Pancreas (tissue), 10 donors: ENCODE measurements at places on chromosomes 6 and 20. TPM values are rescaled to one million over a fixed set of nuclear protein-coding genes. Genes with fewer than 3 reads are reported as not detected.

DNA sequence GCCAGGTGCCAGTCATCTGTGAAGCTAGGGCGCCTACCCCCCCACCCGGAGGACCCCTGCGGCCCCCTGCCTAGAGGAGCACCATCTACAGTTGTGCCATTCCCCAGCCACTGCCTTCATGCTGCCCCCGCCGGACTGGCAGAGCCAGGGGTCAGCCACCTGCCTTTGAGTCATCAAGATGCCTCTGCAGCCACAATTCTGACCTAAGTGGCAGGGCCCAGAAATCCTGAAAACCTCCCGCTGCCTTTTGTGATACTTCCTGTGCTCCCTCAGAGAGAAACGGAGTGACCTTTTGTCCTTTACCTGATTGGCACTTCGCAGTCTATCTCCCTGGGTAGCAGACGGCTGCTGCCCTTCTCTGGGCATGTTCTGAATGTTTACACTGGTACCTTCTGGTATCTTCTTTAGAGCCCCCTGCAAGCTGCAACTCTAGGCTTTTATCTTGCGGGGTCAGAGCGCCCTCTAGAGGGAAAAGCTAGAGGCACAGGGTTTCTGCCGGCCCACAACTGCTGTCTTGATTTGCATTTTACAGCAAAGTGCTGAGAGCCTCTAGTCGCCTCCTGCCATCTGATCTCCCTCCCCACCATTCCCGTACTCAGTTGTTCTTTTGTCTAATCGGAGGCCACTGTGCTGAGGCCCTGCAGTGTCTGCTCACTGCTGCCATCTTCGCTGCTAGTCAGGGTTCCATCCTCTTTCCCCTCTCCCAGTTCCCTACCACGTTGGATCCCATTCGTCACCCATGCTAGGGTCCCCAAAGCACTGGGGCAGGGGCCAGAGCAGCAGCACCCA, 26.9 kb downstream of the SPATA2 start:
- DNase-seq, result peak; percentile 71

DNA sequence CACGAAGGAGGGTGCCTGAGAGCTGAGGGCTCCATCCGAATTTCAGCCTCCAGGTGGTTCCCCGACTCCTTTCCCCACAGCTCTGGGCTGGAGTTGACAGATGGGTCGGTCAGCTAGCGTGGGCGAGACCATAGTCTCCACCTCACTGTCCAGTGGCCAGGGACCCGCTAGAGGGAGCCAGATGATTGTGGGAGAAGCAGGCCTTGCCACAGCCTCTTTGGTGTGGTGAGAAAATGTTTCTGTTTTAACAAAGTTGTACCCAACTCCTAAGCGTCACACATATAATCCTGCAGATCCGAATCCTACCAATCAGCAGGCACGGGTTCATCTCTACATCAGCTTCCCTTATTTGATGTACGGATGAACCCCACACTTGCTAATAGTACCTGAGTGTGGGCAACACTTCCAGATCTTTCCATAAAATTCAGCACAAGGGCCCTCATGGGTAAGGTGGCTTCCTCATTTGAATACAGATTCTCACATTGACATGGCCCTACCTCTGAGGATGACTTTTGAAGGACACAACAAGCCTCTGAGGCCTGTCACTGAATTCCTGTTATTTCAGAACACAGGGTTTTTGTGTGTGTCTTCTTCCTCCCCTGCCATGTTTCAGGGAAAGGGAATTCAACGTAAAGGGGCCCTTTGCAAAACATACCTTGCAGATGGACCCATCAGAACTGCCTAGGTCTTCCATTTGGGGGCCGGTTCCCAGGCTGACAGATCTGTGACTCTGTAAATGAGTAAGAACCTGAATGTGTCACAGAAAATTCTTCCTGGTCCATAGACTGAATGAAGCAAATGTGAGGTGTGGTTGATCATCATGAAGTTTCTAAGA, 103.2 kb upstream of the DUSP22 start:
- peak; percentile 79 for DNase-seq

- DNase-seq, result no peak
Measured at GRCh38 chr6:148493424-148493823, 150.8 kb downstream of the SASH1 start.

- DNase-seq, result no peak
Measured at GRCh38 chr6:10719964-10720264, 3.0 kb upstream of the TMEM14C start.

GRCh38 chr6:56246541-56246880, 869 bp downstream of the COL21A1 start:
- DNase-seq, result no peak

- DNase-seq, result no peak
Measured at GRCh38 chr6:47437592-47437991, 40.0 kb upstream of the CD2AP start.

GRCh38 chr20:33647603-33648395, 14.3 kb upstream of the C20orf144 start:
- DNase-seq, result no peak

- no peak for DNase-seq
Measured at GRCh38 chr6:75257343-75258087, 13.9 kb upstream of the COX7A2 start.

DNA sequence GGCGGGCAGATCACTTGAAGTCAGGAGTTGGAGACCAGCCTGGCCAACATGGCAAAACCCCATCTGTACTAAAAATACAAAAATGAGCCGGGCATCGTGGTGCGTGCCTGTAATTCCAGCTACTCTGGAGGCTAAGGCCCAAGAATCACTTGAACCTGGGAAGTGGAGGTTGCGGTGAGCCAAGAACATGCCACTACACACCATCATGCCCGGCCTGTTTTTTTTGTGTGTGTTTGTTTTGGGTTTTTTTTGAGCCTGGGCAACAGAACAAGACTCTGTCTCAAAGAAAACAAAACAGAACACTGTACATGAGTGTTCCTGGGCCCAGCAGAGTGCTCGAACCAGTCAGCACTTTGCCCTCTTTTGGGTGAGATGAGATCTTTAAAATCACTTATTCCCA, 159.1 kb downstream of the MTHFD1L start:
- DNase-seq, result no peak

- no peak for DNase-seq
Measured at GRCh38 chr6:17663226-17663625, 43.5 kb downstream of the NUP153 start.

DNA sequence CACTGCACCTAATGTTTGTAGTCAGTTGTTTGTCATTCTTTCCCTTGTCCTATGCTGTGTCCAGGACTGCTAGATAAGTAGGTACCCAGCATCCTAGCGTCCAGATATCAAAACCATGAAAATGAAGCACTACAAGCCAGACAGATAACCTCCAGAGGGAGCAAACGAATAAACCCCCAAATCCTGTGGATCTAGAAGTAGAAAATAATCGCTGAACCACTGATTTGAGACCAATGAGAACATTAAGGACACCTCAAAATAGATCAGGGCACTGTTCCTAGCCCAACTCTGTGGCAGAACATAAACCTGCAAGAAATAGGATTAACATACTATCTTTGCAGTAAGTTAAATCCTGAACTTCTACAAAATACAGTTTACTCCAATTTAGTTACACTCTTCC, 1.1 kb upstream of the KLHL32 start:
- no peak for DNase-seq

Gene NOX3
- polyA plus RNA-seq, result not detected

DNA sequence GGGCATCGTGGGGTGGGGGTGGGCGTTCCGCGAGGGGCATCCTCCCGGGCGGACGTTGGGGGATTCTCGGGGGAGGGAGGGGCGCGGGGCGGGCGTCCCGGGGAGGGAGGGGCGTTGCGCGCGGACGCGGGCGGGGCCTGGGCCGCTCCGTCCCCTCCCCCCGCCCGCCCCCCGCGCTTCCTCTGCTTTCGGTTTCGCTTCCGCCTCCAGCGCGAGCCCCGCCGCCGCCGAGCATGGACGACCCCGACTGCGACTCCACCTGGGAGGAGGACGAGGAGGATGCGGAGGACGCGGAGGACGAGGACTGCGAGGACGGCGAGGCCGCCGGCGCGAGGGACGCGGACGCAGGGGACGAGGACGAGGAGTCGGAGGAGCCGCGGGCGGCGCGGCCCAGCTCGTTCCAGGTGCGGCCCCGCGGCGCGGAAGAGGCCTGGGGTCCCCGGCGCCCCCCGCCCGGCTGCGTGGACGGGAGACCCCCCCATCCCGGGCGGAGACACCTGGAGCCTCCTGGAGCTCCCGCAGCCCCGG, at the start of gene OGFR:
TSS of gene OGFR (plus strand) at position 209 of the 528 bp plus-strand sequence. CDS start at position 234, 25 bp downstream.
- peak; percentile 65 for DNase-seq

DNA sequence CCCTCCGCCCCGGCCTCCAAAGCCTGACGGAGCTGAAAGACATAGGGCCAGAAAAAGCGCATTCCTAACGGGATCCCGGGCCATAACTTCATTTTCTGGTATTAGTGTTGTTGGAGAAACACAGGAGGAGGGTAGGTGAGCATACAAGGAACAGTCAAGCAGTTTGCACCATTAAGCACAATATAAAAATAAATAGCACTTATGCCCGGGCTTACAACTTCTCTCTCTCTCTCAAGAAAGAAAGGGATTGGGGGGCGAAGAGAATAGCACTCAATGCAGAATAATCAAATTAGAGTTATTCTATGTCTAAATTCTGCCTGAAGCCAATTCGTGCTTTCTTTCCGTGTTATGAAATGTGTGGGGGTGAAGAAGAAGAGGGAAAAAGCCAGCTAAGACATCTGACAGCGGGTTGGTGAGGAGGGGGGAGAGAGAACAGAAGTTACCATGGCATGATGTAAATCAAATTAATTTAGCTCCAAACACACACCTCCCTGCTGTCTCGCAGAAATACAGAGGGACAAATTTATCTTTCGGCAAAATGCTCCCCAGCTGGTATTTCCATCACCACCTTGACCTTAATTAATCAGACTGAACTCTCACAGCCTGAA, 508 bp upstream of the METTL24 start:
- no peak for DNase-seq

GRCh38 chr20:50285376-50286173, 94.9 kb downstream of the CEBPB start:
- peak; percentile 42 for DNase-seq

- DNase-seq, result no peak
Measured at GRCh38 chr20:43529051-43529450, 21.6 kb downstream of the L3MBTL1 start.

GRCh38 chr6:148969603-148970061, 222.8 kb downstream of the UST start:
- DNase-seq, result no peak

- no peak for DNase-seq
Measured at GRCh38 chr6:91436448-91436847, 849.6 kb upstream of the MAP3K7 start.

DNA sequence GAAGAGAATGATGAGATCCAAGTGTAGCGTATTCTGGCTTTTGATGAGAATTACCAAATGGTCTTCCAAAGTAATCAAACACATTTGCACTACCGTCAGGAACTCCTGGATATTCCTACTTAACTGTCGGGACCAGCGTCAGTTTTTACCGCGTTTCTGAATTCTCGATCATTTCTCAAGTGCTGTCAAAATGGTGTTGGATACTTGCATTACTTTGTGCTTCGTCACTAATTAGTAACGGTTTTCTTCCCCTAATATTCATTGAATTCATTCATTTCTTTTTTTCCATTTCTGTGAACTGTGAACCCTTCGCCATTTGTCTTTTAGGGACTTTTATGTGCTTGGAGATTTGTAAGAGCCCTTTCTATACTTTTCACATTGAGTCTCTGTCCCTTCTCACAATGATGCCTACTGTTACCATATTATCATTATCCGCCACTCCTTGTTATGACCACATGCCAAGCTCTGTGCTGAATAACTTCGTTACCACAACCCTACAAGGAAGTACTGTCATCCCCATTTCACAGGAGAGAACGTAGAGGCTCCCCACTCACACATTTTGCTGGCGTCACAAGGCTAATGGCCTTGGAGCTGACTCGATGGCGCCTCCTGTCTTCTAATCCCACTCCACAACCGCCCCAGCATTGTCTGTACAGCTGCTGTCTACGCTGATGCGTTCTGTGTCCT, 74.2 kb upstream of the QKI start:
- no peak for DNase-seq

DNA sequence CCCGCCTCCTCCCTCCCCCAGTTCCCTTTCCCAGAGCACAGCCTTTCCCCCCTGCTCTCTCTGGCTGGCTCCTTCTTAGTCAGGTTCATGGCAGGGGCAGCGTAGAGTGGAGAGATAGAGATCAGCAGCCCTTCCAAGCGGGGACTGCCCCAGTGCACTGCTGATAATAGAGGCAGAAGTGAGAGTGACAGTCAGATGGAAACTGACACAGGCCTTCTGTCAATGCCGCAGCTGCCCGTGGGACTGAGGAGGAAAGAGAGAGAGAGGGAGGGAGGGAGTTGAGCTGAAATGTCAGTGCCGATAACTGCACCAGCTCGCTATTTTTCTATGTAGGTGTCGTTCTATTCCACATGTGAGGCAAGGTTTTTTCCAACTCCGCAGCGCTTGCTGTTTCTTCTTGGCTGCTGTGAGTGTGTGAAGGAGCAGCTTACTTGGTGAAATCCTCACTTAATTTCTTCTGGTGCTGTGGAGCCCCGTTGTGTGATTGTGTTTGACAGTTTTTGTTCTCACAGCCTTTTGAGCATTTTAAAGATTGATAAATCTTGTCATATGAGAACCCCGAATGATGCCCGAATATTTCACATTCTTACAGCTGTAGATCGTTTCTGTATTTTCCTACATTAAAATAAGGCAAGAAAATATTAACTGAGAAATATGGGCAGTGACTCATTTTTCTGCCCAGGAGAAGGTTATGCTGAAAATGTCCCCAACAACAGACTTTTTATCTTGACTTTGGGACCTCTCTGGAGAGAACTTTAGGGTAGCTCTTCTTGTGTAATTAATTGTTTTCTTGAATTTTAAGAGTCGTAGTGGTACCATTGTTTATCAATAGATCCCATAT, 386.4 kb upstream of the MMS22L start:
- DNase-seq, result no peak

DNA sequence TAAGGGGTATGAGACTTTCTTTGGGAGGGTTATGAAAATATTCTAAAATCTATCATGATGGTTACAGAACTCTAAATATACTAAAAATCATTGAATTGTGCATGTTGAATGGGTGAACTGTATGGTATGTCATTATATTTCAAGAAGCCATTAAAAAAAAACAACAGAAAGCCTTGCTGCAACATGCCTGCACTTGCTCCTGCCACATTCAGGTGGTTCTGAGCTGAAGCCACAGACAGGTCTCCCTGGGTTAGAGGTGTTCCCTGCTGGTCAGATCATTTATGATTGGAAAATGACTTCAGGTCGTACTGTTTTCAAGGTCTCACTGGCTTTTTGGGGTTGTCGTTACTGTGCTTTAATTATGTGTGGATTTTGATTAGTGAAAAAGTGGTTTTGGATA, 13.3 kb downstream of the GMPR start:
- DNase-seq, result no peak

Gene COL9A1
- polyA plus RNA-seq, result 1.1 TPM

DNA sequence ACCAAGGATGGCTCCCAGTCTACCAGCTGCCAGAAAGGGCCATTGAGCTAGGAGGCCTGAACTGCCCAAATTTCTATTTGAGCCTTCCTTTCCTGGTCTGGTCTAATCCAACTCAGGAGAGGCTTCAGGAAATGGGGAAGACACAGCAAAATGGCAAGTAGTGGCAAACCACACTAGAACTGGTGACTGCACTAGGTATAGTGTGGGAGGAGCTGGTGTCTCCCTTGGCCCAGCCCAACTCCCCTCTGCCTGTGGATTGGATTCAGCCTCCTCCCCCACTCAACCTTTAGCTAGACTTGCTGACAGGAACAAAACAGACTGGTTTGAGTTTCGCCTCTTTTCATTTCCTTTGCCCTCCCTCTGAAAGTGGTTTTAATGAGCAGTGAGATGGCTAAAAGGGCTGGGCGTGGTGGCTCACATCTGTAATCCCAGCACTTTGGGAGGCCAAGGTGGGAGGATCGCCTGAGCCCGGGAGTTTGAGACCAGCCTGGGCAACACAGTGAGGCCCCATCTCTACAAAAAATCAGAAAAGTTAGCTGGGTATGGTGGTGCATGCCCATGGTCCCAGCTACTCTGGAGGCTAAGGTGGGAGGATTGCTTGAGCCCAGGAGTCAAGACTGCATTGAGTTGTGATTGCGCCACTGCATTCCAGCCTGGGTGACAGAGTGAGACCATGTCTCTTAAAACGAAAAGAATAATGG, 17.5 kb downstream of the MRPS18A start:
- DNase-seq, result no peak
